ENCODE measurements at places on chromosomes 11 and 22.

GRCh38 chr11:96229354-96229977 is 113.5 kb downstream of the MAML2 start:
- DNase-seq = no peak

- no peak for DNase-seq
Measured at GRCh38 chr11:88061111-88061510, 114.1 kb downstream of the RAB38 start.

GRCh38 chr11:127875131-127875530 is 712.2 kb downstream of the ETS1 start:
- DNase-seq = no peak

DNA sequence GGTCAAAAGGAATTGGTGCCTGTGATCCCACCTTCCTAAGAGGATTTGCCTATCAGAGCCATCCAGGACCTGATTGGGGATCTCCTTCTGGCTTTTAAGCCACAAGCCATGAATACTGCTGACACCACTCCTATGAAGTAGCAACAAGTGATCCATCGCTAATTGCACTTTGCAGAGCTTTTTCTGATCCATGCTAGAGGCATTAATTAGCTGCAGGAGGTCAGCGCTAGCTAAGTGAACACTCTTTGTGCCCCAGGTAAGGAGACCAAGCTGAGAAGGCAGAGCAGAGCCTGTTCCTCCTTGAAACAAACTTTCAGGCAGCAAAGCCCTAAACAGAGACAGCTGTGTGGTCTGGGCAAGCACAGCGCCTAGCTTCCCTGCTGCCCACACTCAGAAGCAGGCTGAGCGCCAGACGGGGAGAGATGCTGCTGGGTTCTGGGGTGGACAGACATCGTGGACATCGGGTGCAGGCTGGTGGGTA is 122.2 kb downstream of the ABTB2 start:
- no peak for DNase-seq

DNA sequence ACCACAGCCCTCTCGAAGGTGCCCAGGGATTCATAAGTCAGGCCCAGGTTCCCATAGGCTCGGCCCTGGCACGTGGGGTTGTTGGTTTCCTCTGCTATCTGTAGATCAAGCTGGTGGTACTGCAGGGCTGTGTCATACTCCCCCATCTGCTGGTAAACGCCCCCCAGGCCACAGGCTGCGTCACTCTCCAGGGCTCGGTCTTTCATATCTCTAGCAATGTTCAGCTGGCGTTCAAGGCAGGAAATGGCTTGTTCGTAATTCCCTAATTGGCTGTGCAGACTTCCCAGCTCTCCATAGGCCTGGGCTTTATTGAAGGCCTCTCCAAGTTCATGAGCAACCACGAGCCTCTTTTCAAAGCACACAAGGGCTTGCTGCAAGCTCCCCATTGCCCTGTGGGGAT is 186.4 kb upstream of the PITPNB start:
- no peak for DNase-seq

DNA sequence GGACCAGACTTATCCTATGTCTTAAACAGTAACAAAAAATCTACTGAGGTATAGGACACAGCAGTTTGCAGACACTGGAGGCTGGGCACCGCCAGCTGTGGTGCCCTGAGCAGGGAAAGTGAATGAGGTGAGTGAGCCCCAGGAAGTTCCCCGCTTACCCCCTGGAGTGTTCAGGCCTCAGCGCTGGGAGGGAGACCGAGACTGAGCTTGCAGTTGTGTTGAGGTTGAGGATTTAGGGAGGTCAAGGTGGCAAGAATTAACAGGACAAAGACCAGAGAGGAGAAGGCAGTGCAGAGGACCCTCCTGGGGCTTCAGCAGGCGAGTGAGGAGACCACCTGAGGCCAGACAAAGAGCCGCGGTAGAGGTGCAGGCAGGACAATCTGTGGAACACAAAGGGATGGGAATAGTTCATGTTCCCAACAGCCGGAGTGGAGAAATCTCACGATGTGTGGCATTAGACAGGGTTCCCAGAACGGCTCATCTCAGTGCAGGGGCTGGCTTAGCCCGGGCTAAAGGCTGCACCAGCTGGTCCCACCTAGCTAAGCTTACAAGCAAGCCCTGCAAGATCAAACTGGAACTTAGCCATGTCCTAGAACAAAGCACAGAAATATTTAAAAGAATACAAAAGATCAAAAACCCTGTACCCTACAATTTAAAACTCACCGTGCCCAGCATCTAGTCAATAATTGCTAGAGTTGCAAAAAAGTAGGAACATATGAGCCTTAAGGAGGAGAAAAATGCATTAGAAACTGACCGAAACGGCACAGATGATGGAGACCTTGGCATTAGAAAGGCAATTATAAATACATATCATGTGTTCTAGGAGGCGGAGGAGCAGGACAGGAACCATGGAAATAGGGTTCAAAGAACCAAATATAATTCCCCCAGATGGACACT is 47.4 kb upstream of the PITPNB start:
- DNase-seq = no peak

GRCh38 chr22:22865311-22866072 is 22.1 kb upstream of the IGLL5 start:
- peak; percentile 50 for DNase-seq

DNA sequence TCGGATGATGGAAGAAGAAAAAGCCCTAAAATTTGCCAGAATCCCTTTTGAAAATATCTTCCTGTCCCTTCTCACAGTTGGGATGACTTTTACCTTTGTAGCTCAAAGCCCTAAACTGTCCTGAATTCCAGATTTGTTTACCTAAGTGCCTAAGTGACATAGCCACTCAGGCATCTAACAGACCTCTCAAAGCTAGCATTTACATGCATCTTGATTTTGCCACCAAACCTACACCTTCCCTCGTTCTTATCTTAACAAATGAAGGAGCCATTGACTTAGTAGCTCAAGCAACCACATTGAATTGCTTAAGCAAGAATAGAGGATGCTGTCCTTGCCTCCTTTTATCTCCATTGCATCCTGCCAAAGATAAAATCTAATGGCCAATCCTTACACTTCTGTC is 198.4 kb upstream of the NTM start:
- no peak for DNase-seq

DNA sequence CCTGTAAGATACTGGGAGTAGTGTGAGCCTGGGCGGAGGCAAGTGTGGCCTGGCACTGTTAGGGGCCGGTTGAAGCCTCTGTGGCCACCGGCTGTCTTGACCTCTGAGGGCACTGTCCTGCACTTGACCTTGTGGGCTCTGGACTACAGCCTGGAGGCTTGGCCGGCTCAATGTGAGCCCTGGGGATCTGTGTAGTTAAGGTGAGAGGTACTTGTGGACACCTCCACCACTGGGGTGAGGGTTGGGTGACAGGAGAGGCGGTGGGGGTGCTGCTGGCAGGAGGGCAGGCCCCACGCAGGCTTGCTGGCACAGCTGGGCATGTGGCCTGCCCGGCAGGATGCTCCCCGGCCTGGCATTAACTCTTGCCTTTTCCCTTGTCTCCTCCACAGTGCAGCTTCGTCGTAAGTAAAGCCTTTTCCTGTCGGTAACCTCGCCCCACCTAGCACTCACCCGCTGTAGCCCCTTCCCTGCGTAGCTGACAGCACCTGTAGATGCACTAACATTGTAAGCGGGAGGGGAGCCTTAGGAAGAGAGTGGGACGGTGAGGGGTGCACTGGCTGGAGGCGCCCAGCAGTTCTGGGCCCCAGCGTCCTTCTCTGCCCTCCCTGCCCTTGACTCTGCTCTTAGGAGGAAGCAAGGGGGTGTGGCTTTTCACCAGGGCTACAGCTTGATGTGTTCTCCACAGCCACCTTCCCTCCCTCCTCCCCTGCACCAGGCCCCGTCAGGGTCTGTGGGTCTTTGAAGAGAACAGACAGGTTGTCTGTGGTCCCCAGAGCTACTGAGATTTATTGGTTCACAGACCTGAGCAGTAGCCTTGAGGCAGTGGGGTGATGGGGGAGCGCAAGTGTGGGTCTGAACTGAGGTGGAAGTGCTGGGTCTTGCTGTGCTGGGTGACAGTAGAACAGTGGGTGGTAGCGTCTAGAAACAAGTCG is 17.6 kb downstream of the INCENP start:
- DNase-seq = peak; percentile 17

DNA sequence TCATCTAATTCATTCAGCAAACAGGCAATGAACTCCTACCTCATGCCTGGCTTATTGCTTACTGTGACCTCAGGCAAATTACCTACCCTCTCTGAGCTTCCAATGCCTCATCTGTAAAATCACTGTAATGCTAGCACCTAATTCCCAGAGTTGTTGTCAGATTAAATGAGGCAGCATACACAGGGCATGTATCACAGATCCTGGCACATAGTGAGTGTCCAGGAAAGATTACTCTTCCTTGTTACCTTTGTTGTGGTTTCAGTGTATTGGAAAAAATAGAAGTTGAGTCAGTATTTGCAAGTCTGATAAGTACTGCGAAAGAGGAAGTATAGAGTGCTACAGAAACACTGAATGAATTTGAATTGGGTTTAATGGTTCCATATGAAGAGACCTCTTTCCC is 26.4 kb upstream of the LRRC55 start:
- no peak for DNase-seq

GRCh38 chr22:47304191-47304831 is 541.9 kb downstream of the TBC1D22A start:
- DNase-seq = no peak
